Neural crest cell (in vitro differentiated cells): ENCODE measurements at places on chromosomes 5 and 9.

- DNase-seq: no peak
Observed at GRCh38 chr5:147756566-147756965, 26.0 kb downstream of the JAKMIP2 start.

GRCh38 chr5:40736103-40736875 lies 19.5 kb downstream of the TTC33 start:
- DNase-seq: no peak

DNA sequence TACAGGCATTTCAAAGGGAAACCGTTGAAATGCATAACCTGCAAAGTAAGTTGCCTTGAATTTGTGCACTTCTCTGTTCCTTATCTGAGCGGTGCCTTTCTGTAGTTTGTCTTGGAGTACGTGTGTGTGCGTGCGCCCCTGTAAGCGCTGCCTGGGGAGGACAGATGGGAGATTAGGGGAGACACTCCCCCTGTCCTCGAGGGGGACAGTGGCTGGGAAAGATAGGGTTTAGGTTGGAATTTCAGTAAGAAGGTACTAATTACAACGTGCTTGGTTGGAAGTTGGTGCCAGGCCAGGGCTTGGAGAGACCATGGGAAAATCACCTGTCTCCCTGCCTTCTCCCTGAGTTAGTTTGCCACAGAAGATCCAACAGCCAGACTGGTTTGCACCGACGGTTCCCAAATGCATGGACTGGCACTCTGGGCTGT lies 73.2 kb downstream of the PIK3R1 start:
- DNase-seq: no peak

GRCh38 chr5:76682387-76682786 lies 33.5 kb upstream of the F2R start:
- no peak for DNase-seq

GRCh38 chr5:57102189-57102904 lies 71.5 kb upstream of the GPBP1 start:
- DNase-seq: no peak

DNA sequence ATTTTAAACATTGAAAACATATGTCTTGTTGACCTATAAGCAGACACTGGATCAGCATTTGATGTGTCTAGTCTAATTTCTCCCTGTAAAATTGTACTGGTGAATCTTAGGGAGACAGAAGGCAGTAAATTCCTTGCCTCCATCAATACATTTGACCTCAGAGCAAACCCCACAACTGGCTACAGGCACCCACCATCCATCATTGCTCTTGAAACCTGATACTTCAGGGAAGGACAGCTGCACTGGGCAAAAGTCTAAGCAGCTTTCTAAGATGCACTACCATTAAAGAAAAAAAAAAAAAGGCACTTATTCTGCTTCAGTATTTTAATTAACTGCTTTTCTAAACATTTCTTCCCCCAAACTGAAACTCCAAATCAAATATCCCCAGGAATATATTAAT lies 1051.3 kb upstream of the DMAC1 start:
- DNase-seq: no peak

DNA sequence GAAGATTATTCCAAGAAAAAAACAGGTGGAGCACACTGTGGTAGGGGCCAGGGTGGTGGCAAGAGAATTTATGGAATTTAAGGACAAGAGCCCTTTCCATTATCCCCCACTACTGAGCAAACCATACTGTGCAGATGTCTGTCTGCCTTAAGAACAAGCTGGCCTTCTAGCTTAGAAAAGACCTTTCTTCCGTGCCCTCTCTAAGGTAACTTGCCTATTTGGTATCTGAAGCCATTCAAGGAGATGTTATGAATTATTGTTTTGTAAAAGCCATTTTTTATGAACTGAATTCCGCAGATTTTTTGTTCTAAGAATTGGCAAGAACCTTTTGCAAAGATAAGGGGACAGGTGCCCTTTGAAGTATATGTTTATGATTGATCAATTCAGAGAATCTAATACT lies 20.9 kb downstream of the GRAMD2B start:
- no peak for DNase-seq

GRCh38 chr9:12185856-12186255 lies 507.3 kb upstream of the TYRP1 start:
- DNase-seq: no peak

DNA sequence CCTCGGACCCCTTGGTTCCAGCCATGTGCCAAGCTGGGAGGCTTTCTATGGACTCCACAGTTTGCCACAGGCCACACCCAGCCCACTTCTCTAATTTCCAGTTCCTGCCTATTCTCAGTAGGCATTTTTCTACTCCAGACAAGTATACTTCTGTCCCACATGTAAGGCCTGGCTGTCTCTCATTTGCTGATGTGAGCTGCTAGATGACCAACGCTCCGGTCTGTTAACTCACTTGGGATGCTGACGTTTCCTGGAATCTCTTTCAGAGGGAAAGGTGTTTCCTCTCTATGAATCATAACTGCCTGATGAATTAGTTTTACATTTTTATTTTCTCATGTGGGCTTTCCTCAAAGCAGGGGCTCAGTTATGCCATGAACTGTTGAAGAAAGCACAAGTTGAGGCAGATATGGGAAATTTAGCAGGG lies 36.3 kb downstream of the ERGIC1 start:
- DNase-seq: no peak

DNA sequence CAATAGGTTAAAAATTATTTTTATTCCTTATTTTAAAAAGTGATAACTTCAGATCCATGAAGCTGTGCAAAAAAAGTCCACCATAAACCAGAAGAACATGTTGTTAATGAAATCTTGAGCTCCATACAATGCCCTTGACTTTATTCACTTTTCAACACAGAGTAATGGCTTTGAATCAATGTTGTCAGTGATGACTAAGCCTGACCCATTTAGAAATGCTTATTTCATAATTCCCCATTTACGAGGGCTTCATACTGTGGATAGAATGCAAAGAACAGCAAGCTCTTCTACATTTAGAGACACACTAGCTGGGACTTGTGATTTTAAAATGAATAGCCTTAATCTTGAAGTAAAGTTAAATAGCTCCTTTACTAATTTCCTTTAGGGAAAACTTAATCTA lies 25.7 kb upstream of the IL9 start:
- DNase-seq: no peak

DNA sequence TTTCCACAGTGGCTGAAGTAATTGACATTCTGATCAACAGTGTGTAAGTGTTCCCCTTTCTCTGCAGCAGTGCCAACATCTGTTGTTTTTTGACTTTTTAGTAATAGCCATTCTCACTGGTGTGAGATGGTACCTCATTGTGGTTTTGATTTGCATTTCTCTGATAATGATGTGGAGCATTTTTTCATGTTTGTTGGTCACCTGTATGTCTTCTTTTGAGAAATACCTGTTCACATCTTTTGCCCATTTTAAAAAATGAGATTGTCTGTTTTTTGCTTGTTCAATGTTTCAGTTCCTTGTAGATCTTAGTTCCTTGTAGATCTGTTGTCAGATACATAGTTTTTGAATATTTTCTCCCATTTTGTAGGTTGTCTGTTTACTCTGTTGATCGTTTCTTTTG lies 162.5 kb upstream of the PITX1 start:
- DNase-seq: no peak

- no peak for DNase-seq
Observed at GRCh38 chr9:93654351-93654961, 78.1 kb downstream of the PHF2 start.

GRCh38 chr5:82586181-82586580 lies 308.0 kb upstream of the RPS23 start:
- no peak for DNase-seq

DNA sequence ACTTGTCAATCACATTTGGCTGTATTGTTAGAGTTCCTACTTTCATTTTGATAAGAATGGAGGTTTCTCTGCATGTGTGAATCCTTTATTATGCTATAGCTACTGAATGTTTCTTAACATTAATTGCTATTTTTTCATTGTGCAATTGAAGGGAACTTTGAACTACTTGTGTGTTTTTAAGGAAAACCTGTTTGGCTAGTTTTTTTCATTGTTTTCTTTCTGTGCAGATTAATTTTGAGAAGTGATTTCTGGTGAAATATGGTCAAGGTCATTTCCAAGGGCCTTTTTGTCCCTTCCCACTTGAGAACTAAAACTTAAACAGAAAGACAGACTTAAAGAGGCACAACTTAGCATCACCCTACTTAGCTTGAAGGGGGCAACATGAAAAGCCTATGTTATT lies 1309.2 kb upstream of the WWC1 start:
- DNase-seq: no peak

- DNase-seq: no peak
Observed at GRCh38 chr9:133419005-133419404, 1.2 kb upstream of the REXO4 start.

GRCh38 chr9:132007371-132008025 lies 72.2 kb downstream of the MED27 start:
- DNase-seq: no peak

DNA sequence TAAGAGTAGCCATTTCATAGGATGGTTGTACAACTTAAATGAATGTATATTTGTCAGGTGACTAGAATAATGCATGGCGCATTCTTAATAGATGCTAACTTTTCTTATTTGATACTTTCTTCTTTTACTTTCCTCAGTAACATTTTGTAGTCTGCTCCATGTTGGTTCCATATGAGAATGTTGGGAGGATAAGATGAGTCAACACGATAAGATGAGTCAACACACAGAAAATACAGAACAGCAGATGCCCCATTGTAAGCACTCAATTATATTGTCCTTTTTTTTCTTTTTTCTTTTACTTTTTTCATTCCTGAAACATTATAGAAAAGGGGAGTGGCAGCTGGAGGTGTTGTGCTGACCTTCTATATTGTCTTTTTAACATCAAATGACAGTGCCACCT lies 92.3 kb upstream of the SPATA31C2 start:
- no peak for DNase-seq

DNA sequence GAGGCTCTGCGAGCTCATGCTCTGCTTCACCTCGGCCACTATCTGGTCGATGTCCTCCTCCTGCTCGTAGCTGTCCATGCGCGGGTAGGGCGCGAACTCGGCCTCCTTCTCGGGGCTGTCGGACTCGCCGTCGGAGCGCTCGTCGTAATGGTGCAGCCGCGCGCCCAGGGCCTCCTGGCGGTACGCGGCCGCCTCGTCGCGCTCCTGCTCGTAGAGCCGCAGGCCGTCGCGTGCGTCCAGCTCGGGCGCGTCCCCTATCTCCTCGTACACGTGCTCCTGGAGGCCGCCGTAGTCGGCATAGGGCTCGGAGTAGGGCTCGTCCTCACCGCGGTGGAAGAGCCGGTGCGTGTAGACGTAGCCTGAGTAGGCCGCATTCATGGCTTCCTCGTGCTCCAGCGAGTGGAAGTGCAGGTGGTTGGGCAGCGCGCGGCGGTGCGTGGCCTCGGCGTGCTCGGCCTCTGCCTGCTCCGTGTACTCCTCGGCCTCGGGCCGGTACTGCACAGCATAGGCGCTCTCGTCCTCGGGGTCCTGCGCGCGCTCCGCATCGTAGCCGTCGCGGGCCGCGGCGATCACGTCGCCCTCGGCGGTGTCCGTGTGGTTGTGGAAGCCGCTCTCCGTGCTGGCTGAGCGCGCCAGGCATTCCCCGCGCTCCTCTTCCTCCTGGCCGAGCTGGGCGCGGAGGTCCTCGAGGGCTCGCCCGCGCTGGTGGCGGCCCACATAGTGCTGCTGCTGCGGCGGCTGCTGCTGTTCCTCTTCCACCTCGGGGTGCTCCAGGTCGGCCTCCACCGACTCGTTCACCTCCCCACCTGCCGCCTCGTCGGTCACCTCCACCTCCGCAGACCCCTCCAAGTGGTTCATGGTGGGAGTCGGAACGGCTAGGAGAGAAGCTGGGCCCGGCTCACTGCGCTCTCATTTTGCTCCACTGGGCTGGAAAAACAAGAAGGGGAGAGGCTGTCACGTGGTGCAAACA lies 155.5 kb downstream of the APBA1 start:
- no peak for DNase-seq

GRCh38 chr9:77946296-77946695 lies 85.3 kb downstream of the GNAQ start:
- DNase-seq: no peak

DNA sequence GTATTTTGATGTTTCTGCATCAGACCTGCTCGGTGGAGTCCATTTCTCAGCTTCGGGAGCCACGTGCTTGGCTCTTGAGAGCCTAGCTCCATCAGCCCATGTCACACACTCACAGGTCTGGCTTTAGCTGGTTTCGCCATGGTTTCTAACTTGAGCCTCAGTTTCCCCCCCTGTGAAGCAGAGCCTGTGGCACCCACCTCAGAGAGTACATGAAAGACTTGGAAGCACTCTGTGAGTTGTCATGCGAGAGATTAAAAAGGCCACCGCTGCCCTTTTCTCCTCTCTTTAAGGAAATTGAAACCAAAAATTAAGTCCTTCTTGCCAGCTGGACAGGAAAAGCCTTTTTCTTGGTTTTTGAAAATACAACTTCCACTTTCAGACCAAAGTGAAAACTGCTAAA lies 8.8 kb downstream of the TENT4A start:
- DNase-seq: no peak

DNA sequence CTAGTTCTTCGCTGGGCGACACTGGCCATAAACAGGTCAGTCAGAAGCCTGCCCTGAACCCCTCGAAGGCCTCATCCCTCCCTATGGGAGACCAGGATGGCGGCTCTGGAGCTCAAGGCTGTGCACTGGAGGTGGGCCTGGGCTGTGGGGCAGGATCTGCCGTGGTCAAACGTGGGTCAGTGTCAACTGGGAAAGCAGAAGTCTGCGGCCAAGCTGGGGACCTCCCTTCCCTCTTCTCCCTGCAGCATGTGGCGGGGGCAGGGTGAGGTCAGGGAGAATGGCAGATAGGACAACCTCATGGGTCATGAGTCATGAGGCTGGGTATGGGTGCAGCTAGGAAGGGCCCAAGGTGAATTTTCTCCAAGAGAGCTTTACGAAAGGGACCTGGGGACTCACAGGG lies 132.9 kb downstream of the RXRA start:
- DNase-seq: no peak

DNA sequence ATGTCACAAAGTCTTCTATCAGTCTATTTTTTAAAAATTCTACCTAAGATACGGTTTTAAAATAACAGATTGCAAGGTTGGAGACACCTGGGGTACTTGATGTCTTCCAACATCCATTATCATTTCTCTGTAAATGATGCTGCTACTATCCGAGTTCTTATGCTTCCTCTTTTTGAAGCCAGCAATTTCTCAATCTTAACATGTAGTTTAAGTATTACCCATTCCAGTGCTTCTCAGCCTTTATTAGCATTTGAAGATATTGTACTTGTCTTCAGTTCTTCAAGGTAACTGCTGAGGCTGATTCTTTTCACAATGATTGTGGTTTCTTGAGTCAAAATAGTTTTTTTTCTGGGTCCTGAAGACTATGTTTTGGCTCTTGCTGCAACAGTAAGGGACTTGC lies 96.4 kb upstream of the SELENOP start:
- no peak for DNase-seq

DNA sequence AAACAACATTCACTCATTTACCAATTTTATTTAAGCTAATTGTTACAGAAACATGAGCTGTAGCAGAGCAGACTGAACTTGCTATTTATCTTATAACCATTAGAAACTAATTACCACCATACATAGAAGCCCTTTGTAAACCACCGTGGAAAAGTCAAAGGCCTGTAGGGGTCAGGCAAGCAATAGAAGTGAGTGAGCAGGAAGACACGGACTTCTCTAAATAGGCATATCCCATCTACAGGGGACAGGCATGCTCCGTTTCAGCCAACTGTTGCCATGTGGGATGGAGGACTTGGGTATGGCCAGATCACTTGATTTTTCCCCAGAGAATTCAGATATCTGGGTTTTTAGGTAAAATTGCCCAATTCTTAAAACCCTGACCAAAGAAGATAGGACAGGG lies 44.8 kb downstream of the PRRC1 start:
- peak; percentile 8 for DNase-seq
